Amygdala (tissue), 56 donors: ENCODE measurements at places on chromosomes 4 and X.

DNA sequence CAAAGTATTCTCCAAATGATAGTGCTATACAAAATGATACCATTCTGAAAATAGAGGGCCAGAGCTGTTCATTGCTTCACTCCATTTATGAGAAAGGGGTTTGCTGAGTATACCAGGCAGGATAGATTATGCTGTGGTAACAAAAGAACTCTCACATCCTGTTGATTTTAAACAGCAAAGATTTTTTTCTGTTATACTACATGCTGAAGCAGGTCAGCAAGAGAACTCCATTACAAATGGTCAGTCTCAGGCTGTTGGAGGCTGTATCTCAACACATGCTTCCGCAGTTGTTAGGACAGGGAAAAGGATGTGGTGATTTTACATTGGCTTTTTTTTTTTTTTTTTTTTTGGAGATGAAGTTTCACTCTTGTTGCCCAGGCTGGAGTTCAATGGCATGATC, 13.7 kb upstream of the KLHL5 start:
- no peak for DNase-seq

GRCh38 chr4:114495471-114495928, 103.1 kb upstream of the UGT8 start:
- DNase-seq = no peak

- DNase-seq = no peak
Observed at GRCh38 chrX:146907391-146908240, 93.1 kb upstream of the CXorf51A start.

GRCh38 chr4:61517144-61517543, 317.0 kb downstream of the ADGRL3 start:
- DNase-seq = no peak

GRCh38 chrX:3728454-3728853, 15.0 kb upstream of the PRKX start:
- DNase-seq = no peak

GRCh38 chrX:129696463-129697155, 41.9 kb upstream of the APLN start:
- no peak for DNase-seq

DNA sequence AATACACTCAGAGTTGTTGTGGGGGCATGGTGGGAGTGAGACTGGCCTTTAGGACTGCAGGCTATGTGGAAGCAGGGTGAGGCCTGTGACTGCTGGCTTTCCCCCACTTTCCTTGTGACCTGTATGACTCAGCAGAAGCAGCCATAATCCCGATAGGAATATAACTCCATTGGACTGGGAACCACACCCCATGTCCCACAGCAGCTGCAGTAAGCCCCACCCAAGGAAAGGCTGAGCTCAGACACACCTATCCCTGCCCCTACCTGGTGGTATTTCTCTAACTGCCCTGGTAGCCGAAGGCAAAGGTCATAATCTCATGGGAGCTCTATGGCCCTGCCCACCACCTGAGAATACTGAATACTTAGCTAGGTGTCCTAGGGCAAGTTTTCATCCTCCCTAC, 169.3 kb downstream of the GC start:
- DNase-seq = no peak

GRCh38 chrX:139933904-139934303, 1.1 kb upstream of the ATP11C start:
- no peak for DNase-seq

- no peak for DNase-seq
Observed at GRCh38 chrX:97308171-97308570, 424.5 kb downstream of the RPA4 start.

DNA sequence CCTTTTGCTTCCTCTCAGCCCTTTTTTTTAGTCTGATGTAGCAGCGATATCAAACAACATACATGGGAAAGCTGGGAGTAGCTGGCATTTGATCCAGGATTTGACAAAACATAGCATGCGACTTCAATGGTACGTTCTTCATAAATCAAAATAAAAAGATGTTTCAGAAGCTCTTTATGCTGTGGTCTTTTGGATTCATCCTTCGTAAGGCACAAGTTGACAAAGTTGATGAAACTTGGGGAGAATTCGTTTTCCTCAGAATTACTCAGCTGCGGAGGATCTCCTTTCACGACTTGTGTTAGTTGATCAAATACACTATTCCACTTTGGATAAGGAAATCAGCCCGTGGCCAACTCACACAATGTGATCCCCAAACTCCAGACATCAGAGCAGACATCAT, 38.1 kb upstream of the CHIC1 start:
- DNase-seq = no peak

GRCh38 chrX:134658760-134659023, 421 bp upstream of the PLAC1 start:
- no peak for DNase-seq

- DNase-seq = no peak
Observed at GRCh38 chrX:92230628-92231027, 451.5 kb downstream of the PCDH11X start.

DNA sequence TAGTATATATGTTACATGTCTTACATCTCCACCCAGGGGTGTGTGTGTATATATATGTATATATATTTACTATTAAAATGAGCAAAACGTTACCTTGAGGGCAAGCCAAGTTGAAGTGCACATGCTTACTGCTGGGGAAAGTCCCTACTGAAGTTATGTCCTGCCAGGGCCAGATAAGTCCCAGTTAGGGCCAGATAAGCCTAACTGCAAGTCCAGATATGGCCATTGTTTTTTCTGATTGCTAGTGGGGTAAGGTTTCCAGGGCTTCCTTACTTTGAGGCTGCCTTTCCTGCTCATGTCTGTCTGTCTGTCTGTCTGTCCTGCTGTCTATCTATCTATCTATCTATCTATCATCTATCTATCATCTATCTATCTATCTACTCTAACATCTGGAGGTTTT, 19.3 kb upstream of the ZNF81 start:
- DNase-seq = no peak

DNA sequence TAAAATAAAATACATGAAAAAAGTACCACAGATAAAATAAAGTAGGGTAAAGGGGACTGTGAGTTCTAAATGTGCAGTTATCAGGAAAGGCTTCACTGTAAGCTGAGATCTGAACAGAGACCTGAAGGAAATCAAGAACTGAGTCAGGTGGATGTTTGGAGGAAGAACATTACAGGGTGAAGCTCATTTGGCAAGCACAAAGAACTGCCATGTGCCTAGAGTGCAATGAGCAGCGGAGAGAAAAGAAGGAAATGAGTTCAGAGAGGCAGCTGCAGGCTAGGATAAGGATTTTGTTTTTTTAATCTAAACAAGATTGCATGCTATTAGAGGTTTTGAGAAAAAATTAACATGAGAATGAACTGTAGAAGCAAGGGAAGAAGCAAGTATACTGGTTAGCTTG, 373.1 kb downstream of the STPG2 start:
- DNase-seq = no peak

GRCh38 chr4:151567056-151567455, 158.1 kb downstream of the FHIP1A start:
- DNase-seq = no peak

DNA sequence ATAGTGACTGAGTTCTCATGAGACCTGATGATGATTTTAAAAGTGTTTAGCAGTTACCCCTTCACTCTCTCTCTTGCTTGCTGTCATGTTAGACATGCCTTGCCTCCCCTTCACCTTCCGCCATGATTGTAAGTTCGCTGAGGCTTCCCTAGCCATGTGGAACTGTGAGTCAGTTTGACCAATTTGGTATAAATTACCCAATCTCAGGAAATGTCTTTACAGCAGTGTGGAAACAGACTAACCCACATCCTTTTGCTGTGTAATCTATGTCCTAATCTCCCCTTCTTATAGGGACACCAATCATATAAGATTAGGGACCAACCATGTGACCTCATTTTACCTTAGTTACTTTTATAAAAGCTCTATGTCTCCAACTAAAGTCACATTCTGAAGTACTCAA, 677.8 kb downstream of the ADGRL3 start:
- no peak for DNase-seq

GRCh38 chr4:48248559-48248953, 21.1 kb downstream of the TEC start:
- no peak for DNase-seq

DNA sequence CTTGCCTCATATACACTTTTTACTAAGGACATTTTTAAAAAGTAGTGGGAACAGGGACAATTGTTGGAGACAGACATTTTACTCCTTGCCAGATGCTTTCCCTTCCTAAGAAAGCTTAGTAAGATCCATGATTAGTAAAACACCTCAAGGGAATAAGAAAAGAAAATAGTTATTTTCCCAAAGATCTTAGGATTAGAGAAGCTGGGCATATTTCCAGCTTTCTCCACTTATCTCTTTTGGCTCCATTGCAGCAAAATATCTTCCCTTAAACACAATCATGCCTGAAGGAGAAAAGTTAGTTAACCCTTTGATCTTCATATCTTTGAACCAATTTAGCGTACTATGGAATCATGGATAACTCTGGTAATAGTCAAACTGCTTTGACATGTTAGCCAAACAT, 257.9 kb downstream of the PCDH18 start:
- no peak for DNase-seq

DNA sequence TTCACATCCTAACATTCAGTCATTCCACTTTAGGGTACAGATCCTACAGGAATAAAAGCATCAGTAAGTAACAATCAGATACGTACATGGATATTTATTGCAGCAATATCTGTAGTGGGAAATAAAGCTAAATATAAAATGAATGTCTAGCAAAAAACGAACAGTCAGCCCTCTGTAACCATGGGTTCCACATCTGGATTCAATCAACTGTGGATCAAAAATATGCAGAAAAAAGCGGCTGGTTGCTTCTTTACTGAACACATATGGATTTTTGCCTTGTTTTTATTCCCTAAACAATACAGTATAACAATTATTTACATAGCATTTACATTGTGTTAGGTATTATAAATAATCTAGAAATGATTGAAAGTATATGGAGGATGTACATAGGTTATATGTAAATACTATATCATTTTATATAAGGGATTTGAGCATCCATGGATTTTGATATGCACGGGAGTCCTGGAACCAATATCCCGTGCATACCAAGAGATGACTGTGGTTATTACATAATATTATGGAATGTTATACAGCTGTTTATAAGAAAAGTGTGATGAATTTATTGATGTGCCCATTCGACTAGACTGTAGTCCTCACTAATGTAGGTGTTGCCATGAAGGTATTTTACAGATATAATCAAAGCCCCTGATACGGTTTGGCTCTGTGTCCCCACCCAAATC, 132.8 kb downstream of the ARHGEF9 start:
- DNase-seq = no peak

DNA sequence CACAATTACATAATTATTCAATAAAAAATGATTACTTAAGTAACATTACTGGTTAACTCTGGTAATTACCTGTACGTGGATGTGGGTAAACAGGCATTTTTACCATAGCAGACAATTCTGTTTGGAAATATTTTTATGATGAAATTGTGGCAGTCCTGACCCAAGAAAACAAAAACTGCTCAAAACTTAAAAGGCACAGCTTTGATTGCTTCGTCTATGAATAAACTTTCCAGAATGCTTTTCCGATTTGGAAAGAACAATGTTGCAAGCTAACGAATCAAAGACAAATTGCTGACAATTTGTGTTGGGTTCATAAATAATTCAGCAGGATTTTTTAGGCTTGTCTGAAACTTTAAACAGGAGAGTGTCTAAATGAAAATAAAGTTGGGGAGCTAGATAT, 150.6 kb upstream of the GYPA start:
- DNase-seq = no peak

GRCh38 chr4:94131212-94131611, 76.5 kb upstream of the SMARCAD1 start:
- DNase-seq = no peak

- no peak for DNase-seq
Observed at GRCh38 chr4:6688879-6689505, 4.7 kb upstream of the S100P start.

DNA sequence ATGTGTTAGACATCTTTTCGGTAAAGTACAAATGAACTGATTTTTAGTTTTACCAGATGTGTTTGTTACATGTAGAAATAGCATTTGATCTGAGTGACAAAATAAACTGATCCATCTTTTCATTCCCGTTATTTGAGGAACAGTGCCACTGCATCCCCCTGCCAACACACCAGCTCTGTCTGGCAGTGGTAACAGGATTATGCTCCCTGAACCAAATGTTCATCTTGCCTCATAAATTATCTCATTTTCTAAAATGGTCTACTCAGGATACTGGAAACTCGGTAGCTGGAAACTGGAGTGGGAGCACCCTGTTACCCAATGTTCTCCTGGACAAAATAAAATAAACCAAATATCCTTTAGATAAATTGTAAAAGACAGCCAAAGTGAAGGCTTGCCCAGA, 171.6 kb downstream of the FAT4 start:
- no peak for DNase-seq

GRCh38 chr4:128844931-128845330, 35.4 kb downstream of the JADE1 start:
- DNase-seq = peak; percentile 25

GRCh38 chr4:145480257-145480656, 1.4 kb upstream of the SMAD1 start:
- DNase-seq = no peak

DNA sequence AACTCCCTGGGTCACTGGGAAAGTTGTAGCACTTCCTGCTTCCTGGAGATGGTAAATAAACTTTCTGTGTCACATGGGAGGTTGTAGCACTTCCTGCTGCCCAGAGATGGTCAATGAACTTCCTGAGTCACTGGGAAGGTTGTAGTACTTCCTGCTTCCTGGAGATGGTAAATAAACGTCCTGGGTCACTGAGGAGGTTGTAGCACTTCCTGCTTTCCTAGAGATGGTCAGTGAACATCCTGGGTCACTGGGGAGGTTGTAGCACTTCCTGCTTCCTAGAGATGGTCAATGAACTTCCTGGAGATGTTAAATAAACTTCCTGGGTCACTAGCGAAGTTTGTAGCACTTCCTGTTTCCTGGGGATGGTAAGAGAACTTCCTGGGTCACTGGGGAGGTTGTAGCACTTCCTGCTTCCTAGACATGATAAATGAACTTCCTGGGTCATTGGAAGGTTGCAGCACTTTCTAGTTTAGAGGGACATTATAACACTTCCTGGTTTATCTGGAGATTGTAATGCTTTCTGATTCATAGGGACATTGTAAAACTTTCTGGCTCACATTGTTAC, 62.3 kb upstream of the CD99 start:
- DNase-seq = no peak

DNA sequence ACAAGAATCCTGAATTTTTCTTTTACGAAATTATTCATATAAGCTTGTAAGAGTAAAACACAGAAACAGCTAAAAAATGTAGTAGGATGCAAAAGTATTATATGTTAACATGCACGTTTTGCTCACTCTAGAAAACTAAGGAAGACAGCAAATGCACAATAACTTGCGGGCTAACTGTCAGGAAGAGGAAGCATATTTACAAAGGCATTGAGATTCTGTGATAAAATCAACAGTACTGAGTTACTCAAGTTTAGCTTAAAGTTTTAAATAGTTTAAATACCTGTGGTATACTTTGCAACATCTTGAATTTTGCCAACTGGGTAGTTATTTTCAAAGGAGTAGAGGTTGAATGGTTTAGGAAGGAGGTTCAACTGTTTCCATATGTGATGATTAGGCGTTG, 37.0 kb downstream of the SH2D1A start:
- no peak for DNase-seq

- no peak for DNase-seq
Observed at GRCh38 chr4:171793723-171794122, 19.5 kb upstream of the GALNTL6 start.
